ENCODE measurements at places on chromosomes 16 and 17. TPM values are rescaled to one million over a fixed set of nuclear protein-coding genes. Genes with fewer than 3 reads are reported as not detected.

DNA sequence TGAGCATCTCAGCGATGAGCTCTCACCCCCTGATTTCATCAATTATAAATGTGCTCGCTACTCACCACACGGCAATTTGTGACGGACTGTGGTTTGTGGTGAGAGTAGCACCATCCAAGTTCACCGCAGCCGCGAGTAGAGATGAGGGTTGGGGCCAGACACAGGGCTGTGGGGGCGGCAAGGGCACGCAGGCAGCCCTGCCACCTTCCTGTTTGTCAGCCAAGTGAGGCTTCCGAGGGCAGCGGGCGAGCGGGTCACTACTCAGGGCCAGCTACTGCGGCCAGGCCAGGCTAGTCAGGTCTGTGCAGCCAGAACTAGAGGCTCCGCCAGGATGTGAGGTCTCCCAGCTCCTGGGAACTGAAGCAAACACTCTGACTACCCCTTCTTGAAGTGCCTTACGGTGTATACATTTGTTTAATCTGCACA, 39.6 kb upstream of the MEOX1 start:
- peaks cover 10% of the 10 kb centered on the region for H3K27me3 ChIP-seq
- peaks cover 5% of the 10 kb centered on the region for H3K4me1 ChIP-seq
- H3K27ac ChIP-seq, result no peak overlapping the region

The NTN3 gene
- total RNA-seq, result 0.18 TPM

The OTOP3 gene
- total RNA-seq, result not detected

DNA sequence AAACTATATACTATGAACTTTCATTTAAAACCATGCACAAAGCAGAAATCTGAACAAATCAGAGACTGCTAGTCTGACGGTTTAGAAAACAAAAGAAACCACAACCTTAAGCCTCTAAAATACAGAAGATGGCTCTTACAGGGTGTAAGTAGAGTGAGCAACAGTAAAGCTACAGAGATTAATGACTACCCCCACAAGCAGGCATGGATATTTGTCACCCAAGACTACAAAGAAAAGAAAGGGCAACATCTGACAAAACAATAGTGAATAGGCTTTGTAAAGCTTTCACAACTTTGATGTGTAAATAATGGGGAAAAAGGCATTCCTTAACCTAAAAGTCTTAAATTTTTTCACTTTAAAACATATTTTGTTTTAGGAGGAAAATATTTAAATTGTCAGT, 75.0 kb downstream of the SPAG9 start:
- H3K4me3 ChIP-seq, result no peak overlapping the region
- H3K36me3 ChIP-seq, result no peaks in the 10 kb centered on the region
- H3K27ac ChIP-seq, result no peak overlapping the region
- no peak for DNase-seq
- peaks cover 4% of the 10 kb centered on the region for H3K4me1 ChIP-seq

DNA sequence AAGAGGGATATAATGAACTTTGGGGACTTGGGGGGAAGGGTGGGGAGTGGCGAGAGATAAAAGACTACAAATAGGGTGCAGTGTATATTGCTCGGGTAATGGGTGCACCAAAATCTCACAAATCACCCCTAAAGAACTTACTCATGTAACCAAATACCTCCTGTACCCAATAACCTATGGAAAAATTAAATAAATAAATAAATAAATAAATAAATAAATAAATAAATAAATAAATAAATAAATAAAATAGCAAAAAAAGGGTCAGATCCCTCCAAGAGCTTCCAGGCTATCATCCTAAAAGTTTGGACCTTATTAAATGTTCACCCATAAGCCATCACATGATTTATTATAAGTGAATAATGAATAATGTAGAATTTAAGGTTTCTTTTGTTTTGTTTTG, 636.1 kb upstream of the C16orf82 start:
- H3K36me3 ChIP-seq, result no peaks in the 10 kb centered on the region
- H3K4me3 ChIP-seq, result no peak overlapping the region
- H3K4me1 ChIP-seq, result no peaks in the 10 kb centered on the region
- no peak for DNase-seq

DNA sequence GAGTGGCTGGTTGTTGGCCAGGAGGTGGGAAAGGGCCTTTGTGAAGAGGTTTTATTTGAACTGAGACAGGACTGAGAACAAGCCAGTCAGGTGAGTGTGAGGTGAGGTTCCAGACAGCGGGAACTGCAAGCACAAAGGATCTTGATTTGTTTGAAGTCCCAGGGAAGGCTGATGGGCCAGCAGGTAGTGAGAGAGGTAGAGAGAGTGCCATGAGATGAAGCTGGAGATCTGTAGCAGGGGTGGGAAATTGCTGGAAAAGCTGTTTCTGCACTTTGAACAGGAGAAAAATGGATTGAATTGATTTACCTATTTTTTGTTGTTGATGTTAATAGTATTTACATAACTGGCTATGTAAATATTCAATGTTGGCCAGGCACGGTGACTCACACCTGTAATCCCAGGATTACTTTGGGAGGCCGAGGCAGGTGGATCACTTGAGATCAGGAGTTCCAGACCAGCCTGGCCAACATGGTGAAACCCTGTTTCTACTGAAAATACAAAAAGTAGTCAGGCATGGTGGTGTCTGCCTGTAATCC, 7.7 kb upstream of the DCTPP1 start:
- no peak overlapping the region for H3K4me3 ChIP-seq
- no peak overlapping the region for H3K27ac ChIP-seq
- H3K36me3 ChIP-seq, result no peaks in the 10 kb centered on the region
- peaks cover 15% of the 10 kb centered on the region for H3K27me3 ChIP-seq

GRCh38 chr17:83179374-83179773, 100.0 kb downstream of the METRNL start:
- no peak overlapping the region for H3K4me3 ChIP-seq
- no peak overlapping the region for H3K27ac ChIP-seq
- no peaks in the 10 kb centered on the region for H3K4me1 ChIP-seq
- DNase-seq, result no peak
- peaks cover 42% of the 10 kb centered on the region for H3K27me3 ChIP-seq
- no peaks in the 10 kb centered on the region for H3K36me3 ChIP-seq

- no peaks in the 10 kb centered on the region for H3K27me3 ChIP-seq
- H3K36me3 ChIP-seq, result peaks cover 49% of the 10 kb centered on the region
- H3K4me3 ChIP-seq, result no peak overlapping the region
- no peak overlapping the region for H3K27ac ChIP-seq
- no peaks in the 10 kb centered on the region for H3K4me1 ChIP-seq
- no peak for DNase-seq
Measured at GRCh38 chr16:56363181-56363716, 62.1 kb downstream of the AMFR start.

The SLC6A4 gene
- under 0.01 TPM for total RNA-seq

- H3K27me3 ChIP-seq, result no peaks in the 10 kb centered on the region
- no peaks in the 10 kb centered on the region for H3K36me3 ChIP-seq
- H3K4me3 ChIP-seq, result no peak overlapping the region
- H3K4me1 ChIP-seq, result peaks cover 2% of the 10 kb centered on the region
- H3K27ac ChIP-seq, result no peak overlapping the region
Measured at GRCh38 chr16:29007730-29008593, 23.1 kb downstream of the LAT start.

DNA sequence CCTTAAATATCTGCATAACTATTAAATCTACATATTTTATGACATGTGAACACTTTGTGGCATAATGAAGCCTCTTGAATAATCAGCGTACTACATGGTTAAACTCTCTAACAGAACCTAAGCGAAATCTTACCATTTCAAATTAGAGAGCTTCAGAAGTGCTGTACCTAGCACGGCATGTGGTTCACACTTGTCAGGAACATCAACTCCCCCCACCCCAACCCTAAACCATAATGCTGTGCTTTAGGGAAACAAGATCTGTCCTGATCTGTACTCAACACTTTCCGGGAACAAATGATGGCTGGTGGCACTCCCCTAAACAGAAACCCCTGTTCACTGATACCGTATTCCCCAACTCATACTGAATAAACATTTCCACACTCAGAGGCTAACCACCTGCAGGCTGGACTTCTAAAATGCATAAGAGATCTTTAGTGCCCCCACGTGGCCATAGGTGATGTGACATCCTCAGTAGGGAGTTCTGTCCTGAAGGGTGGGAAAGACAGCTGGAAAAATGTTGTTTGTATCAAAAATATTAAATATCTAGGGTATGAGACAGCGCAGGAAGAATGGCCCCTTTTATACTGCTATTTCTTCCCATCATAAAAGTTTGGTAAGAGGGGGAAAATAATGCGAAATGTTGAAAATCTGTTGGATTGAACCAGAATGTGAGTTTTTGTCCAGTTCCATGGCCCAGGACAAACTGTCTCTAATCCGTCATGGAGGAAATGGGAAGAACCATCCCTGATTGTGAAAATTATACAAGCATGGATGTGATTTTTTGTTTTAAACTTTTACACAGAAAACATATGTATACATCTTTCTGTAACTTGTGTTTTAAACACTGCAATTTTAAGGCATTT, 88.6 kb downstream of the USP31 start:
- no peak overlapping the region for H3K4me3 ChIP-seq
- DNase-seq, result peak; percentile 77
- no peak overlapping the region for H3K27ac ChIP-seq
- H3K27me3 ChIP-seq, result no peaks in the 10 kb centered on the region
- H3K4me1 ChIP-seq, result no peaks in the 10 kb centered on the region

The ZNF598 gene
- total RNA-seq, result 4.4 TPM

- peak; percentile 66 for DNase-seq
- no peaks in the 10 kb centered on the region for H3K27me3 ChIP-seq
- H3K4me1 ChIP-seq, result peaks cover 12% of the 10 kb centered on the region
- no peak overlapping the region for H3K4me3 ChIP-seq
- no peaks in the 10 kb centered on the region for H3K36me3 ChIP-seq
- H3K27ac ChIP-seq, result no peak overlapping the region
Measured at GRCh38 chr17:41959336-41960095, 7.1 kb upstream of the CNP start.

GRCh38 chr17:81712468-81713003, 452 bp downstream of the SLC25A10 start:
- H3K27ac ChIP-seq, result no peak overlapping the region
- H3K27me3 ChIP-seq, result no peaks in the 10 kb centered on the region
- H3K4me3 ChIP-seq, result peak overlapping the region; percentile 87
- DNase-seq, result no peak
- peaks cover 18% of the 10 kb centered on the region for H3K4me1 ChIP-seq

GRCh38 chr16:18803569-18804462, 2.5 kb upstream of the ARL6IP1 start:
- H3K4me1 ChIP-seq, result peaks cover 2% of the 10 kb centered on the region
- H3K36me3 ChIP-seq, result peaks cover 4% of the 10 kb centered on the region
- H3K27me3 ChIP-seq, result no peaks in the 10 kb centered on the region
- DNase-seq, result peak; percentile 42
- H3K4me3 ChIP-seq, result no peak overlapping the region

- no peaks in the 10 kb centered on the region for H3K36me3 ChIP-seq
- DNase-seq, result no peak
- no peaks in the 10 kb centered on the region for H3K4me1 ChIP-seq
- no peak overlapping the region for H3K4me3 ChIP-seq
Measured at GRCh38 chr16:10777356-10777755, 33.7 kb downstream of the NUBP1 start.

The FOXO3B gene
- 5.6 TPM for total RNA-seq

The ALOX12 gene
- total RNA-seq, result not detected

DNA sequence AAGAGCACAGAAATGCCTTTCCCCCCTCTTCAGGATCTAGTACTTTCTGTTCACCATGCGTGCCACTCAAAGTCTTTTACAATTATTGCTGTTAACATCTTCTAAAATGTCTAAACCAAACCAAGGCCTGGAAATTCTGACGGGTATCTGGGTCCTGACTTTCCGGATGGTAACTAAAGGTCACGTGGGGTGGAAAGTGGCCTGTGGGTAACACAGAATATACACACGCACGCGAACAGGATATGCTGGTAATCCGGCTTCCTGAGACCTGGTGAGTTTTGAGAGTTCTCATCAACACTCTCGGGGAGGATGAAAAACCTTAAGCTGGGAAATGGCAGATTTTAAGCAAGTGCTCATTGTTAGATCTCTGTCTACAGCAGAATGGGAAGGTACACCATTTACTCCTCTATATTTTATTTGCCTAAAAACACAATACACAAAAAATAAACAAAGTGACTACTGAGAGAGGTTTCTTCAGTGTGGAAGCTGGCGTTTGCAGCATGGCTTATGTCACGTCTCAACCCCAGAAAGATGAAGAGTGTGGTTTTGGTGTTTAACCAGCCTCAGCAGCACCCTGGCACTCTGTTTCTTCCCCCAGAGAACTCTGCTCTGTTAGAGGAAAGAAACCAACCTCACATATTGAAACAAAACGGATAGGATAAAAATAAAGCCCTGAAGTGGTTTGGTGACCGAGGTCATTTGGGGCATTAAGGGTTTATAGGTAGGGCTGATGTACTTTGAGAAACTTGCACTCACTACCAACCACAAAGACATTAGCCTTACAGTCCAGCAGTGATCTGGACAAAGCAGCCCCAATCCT, 37.3 kb downstream of the SMG6 start:
- H3K4me1 ChIP-seq, result peaks cover 10% of the 10 kb centered on the region
- no peaks in the 10 kb centered on the region for H3K27me3 ChIP-seq
- H3K4me3 ChIP-seq, result no peak overlapping the region
- no peak overlapping the region for H3K27ac ChIP-seq
- DNase-seq, result no peak
- peaks cover 3% of the 10 kb centered on the region for H3K36me3 ChIP-seq

The CCDC154 gene
- not detected for total RNA-seq

- H3K36me3 ChIP-seq, result no peaks in the 10 kb centered on the region
- H3K27ac ChIP-seq, result no peak overlapping the region
Measured at GRCh38 chr17:73262676-73263642, 1.3 kb upstream of the CPSF4L start.

The CORO7 gene
- 6.3 TPM for total RNA-seq
